ENCODE measurements at places on chromosomes 4 and X.

GRCh38 chr4:17494258-17495190, 17.4 kb downstream of the QDPR start:
- no peak for ATAC-seq

GRCh38 chr4:153022241-153022715, 86.2 kb downstream of the FHDC1 start:
- ATAC-seq: no peak

GRCh38 chr4:87092389-87093141, 127.9 kb downstream of the KLHL8 start:
- peak; percentile 76 for ATAC-seq

DNA sequence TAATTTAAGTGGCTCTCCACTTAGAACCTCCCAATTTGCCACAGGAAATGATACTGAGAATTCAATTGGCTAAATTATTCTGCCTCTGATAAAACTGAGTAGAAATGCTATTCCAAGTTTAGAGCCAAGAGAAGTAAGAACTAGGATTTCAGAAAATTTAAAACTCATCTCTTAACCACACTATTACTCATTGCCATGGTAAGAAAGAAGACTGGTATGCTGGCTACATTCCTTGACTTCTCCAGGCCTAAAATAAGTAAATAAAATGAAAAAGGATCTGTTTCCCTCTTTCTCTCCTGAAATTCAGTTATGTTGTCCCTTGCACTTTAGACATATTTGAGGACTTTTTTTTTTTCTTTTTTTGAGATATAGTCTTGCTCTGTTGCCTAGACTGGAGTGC, 23.3 kb downstream of the ZNF280C start:
- ATAC-seq: no peak

DNA sequence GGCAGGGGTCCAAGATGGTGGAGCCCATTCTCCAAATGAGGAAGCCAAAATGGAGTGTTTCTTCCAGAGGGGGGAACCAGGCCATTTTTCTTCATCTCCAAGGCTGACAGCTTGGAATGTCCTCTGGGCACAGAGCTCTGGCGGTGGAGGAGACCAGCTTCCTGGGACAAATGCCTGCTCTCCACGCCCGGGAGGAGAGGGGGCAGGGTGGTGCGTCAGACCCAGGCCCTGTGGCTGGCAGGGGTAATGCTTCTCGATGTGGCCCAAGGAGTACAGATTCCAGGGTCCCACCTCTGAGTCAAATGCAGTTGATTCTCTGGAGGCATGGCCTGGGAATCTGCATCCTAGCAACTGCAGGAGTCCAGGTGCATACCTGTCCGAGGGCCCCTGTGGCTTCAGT, 44.6 kb upstream of the ADRA2C start:
- no peak for ATAC-seq

- ATAC-seq: no peak
These were observed 28.1 kb downstream of the MANBA start for GRCh38 chr4:102732678-102733077.

GRCh38 chrX:47840111-47840510, 3.4 kb downstream of the ZNF81 start:
- no peak for ATAC-seq

DNA sequence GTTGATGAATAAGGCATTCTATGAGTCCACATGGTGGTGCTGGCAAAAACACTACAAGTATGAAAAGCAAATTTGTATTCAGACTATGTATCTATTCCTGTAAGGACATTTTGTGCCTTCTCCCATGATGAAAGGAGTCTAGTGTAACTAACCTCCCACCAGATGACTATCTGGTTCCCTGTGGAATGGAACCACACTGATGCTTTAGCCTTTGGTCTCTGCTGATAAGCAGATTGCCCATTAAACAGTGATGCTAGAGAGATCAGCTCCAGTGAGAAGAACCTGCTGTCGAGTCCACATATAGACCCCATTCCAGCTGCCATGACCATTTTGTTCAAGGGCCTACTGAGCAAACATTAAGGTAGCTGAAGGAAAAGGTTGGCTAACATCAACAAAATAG, 10.5 kb upstream of the THOC2 start:
- no peak for ATAC-seq

GRCh38 chrX:153614818-153615217, 15.9 kb upstream of the CCNQ start:
- no peak for ATAC-seq

DNA sequence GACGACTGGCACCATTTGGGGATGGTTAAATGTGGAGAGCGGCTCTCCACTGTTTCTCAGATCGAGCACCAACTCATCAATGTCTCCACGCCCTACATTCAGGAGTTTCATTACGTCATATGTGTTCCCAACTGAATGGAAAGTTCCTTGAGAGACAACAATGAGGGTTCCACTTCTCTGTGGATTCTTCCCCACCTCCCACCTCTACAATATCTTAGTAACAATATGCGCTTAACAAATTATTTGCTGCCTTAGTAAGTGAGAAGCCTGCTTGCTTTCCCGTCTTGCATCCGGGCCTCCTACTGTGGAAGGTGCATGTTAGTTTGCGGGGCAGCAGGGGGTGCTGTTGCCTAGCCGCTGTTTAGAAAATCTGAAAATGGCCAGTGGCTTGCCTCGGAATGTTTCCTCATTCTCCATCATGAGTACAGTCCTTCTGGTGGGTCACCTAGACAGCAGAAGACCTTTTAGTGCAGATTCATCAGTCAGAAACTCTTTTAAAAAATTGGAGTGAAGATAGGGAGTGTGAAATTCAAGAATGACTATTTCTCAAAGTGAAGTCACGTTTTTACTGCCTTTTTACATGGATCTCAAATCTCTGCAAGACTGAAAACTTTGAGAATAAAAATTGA, 55.7 kb downstream of the PHOX2B start:
- no peak for ATAC-seq

GRCh38 chr4:78885598-78885997, 53.6 kb downstream of the PAQR3 start:
- no peak for ATAC-seq

- ATAC-seq: no peak
These were observed 1526.1 kb downstream of the STIM2 start for GRCh38 chr4:28386776-28387175.

DNA sequence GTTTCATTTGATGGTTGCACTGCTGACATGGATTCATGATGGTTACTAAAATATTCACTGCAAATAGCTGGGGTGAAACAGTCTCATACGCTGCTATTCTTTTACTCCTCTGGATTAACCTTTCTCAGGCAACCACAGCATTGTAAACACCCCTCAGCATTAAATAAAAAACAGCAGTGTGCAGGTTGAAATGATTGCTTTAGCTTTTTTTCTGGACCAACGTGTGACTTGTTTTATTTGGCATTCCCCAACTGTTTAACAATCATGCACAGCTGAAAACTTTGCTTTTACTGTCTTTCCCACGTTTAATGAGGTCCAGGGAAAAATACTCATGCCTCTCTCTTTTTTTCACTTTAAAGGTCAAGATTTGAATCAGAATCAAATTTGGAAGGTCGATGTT, 490.8 kb downstream of the RAPGEF2 start:
- no peak for ATAC-seq
